GM23338 (cell line): ENCODE measurements at places on chromosomes 11 and 22. TPM values are rescaled to one million over a fixed set of nuclear protein-coding genes. Genes with fewer than 3 reads are reported as not detected.

GRCh38 chr22:45314054-45314721 is 4.5 kb downstream of the FAM118A start:
- no peak for DNase-seq

GRCh38 chr11:69213316-69213715 is 57.6 kb downstream of the SMIM38 start:
- DNase-seq, result no peak

GRCh38 chr11:27563641-27564040 is 57.1 kb upstream of the LIN7C start:
- DNase-seq, result no peak

DNA sequence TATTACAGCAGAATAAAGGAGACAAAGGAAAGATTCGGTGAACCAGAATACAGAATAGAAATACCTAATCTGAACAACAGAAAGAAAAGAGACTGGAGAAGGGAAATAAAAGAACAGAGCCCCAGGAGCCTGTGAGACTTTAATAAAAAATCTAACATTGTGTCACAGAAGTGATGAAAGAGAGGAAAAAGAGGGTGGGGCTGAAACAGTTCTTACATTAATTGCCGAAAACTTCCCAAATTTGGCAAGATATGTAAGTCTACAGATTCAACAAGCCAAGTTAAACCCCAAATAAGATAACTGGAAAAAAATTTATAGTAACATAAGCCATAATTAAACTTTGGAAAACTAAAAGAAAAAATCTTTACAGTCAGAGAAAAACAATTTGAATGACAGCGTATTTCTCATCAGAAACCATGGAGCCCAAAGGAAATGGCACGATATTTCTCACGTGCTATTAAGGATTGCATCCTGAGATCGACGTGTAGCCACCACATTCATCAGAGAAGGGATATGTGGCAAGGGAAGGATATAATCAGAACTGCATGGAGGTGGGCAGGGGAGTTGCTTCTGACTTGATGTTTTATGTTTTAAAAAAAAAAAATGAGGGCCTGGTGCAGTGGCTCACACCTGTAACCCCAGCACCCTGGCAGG is 73.9 kb downstream of the SGSM3 start:
- DNase-seq, result no peak

DNA sequence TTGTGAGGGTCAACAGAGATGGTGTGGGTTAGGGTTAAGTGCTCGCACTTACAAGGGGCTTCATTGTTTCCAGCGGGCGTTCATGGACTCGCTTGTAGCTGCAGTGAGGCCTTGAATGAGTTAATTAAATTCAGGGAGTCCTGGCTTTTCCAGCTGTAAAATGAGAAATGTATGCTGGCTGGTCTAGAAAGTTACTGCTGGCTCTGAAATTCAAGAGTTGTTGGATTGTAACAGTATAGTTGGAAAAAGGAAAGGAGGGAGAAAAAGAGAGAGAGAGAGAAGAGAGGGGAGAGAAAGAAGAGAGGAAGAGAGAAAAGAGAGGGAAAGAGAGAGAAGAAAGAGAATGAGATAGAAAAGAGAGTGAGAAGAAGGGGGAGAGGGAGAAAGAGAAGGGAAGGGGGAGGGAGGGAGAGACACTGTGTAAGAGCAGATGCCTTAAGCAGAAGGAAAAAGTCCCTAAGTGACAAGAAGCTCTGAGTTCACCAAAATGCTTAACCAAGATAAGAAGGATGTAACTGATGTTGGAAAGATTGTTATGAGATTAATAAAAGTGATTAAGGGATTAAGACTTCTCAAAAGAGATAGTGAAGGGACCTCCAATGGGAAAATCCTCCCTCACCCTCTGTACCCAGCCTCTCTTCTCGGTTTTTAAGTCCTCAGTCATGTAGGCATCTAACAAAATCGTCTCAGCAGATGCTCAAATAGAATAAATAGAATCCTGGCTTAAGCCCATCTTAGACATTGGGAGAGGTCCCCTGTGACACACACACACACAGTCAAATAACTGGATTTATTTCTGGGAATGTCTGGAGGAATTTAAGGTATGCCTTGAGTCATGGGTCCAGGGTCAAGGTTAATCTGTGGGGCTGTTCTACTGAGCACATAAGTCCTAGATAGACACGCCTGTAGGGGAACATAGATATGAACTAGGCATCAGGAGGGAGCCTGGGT is 477.9 kb downstream of the MIAT start:
- no peak for DNase-seq

DNA sequence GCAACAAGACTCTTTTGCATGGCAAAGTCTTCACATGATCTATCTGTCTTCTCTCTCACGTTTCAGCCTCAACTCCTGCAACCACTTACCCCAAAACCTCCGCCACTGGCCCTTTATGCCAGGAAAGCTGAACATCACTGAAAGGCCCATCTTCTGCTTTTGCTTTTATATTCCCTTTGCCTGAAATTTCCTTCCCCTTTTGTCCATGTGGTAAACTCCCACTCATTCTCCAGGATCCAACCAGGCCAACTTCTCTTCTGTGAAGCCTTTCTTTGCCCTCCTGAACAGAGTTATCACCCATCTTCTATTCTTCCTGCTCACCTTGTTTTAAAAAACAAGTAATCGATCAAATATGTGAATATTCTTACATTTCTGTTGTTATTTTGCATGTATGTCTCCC is 117.8 kb downstream of the WNT11 start:
- no peak for DNase-seq

GRCh38 chr11:15688351-15688792 is 573.6 kb downstream of the INSC start:
- no peak for DNase-seq

DNA sequence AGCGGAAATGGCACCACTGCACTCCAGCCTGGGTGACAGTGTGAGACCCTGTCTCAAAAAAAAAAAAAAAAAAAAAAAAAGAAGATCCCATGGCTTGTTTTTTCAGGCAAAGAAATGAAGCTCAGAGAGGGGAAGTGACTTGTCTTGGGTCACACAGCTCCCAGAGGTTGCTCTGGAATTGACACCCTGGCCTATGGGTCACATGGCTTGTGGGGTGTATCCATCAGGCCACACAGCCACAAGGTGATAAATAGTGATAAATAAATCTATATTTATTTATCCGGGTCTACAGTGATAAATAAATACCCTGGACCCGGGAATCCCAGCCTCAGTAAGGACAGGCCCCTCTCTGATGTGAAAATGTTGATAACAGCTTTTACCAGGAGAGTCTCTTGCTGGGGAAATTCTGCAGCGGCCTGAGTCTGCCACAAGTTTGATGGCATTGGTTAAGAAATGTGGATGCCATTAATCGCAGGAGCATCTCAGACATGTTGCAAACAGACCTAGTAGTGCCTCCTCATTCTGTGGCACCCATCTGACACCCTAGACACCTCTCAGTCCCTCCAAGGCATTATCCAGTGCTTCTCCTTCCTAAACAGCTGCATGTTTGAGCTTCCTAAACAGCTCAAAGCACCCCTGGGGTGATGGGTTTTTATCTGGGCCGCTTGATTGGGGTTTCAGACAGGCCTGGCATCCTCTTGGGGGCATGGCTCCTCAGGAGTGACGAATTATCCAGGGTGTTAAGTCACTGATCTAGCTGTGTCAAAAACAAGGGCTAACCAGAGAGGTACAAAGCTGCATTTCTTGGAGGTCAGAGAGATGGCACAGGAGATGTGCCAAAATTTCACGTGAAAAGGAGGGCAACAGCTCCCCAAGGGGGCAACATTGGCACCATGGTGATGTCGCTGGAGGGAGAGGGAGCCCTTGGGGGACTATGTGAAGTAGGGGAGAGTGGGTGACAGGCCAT is 1.9 kb upstream of the EMID1 start:
- no peak for DNase-seq

OOSP2 gene
- total RNA-seq, result not detected in 2 replicates

APOL4 gene
- total RNA-seq, result not detected in 2 replicates

FOLR2 gene
- total RNA-seq, result not detected in 2 replicates

EMID1 gene
- 13.2 and 13.4 TPM in 2 replicates for total RNA-seq

JHY gene
- total RNA-seq, result 0.58 and 0.94 TPM in 2 replicates

MIOX gene
- 0.16 TPM in 1 of 2 replicates, not detected in the other for total RNA-seq

DBX1 gene
- not detected in 2 replicates for total RNA-seq

SMIM35 gene
- total RNA-seq, result not detected in 2 replicates
